Mesothelial cell of epicardium (in vitro differentiated cells): ENCODE measurements at places on chromosomes 13 and 19. TPM values are rescaled to one million over a fixed set of nuclear protein-coding genes. Genes with fewer than 3 reads are reported as not detected.

Gene KLK12
- not detected in 3 replicates for total RNA-seq

Gene IZUMO2
- total RNA-seq: not detected in 3 replicates

Gene ATP8B3
- total RNA-seq: 2.2 to 2.4 TPM (median 2.3 TPM) in 3 replicates

Gene STAP2
- total RNA-seq: 74.0 to 79.4 TPM (median 75.3 TPM) in 3 replicates

Gene ATXN8OS
- total RNA-seq: not detected in 3 replicates

Gene C19orf33
- total RNA-seq: 4.2 to 5.9 TPM (median 4.6 TPM) in 3 replicates

Gene PSG3
- not detected in 3 replicates for total RNA-seq

DNA sequence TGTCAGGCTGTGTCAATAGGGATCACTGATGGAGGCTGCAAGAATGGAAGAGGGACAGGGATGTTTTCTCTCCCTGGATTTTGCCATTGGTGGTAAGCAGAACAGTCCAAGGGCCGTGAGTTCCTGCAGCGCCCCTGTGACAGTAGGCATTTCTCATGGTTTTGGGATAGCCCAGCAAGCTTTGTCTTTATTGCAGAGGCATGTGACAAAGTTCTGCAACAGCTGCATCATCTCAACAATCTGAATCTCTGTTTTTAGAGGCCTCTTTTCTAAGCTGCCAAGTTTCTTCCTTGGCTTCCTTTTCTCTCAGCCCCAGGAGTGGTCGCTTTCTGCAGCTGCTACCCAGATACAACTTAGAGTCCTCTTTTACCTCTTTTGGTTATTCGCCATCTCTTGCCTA lies 95.7 kb upstream of the TSHZ3 start:
- H3K27me3 ChIP-seq: no peaks in the 10 kb centered on the region
- no peak for DNase-seq
- H3K27ac ChIP-seq: no peak overlapping the region

DNA sequence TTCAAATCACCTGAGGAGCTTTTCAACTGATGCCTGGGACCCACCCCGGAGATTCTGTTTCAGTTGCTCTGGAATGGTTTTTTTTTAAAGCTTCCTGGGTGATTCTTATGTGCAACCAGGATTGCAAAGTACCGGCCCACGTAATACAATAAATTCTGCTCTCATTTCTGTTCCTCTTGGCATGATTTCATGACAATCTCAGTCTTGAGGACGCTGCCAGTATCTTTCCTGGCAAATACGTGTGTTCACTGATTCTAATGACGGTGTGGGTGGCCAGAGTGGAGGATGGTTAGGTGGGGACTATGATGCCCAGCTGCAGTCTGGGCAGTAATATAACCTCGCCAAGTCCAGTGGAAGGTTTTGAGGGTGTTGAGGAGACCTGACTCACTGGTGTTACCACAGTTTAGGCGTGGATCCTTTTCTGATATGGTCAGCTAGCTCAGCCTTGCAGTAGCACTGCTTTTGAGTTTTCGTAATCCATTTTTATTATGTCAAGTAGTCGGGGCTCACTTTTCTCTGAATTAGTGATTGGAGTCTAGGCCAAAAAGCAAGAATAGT lies 49.4 kb downstream of the FAM124A start:
- no peak for DNase-seq
- H3K27ac ChIP-seq: no peak overlapping the region
- H3K27me3 ChIP-seq: peaks cover 2% of the 10 kb centered on the region
- H3K4me3 ChIP-seq: no peak overlapping the region
- H3K4me1 ChIP-seq: peaks cover 9% of the 10 kb centered on the region
- no peaks in the 10 kb centered on the region for H3K36me3 ChIP-seq

GRCh38 chr13:113109151-113110047 lies 3.8 kb downstream of the F7 start:
- DNase-seq: peak; percentile 18
- H3K4me1 ChIP-seq: no peaks in the 10 kb centered on the region
- no peaks in the 10 kb centered on the region for H3K36me3 ChIP-seq
- H3K4me3 ChIP-seq: peak overlapping the region; percentile 54
- peaks cover 28% of the 10 kb centered on the region for H3K27me3 ChIP-seq
- H3K27ac ChIP-seq: no peak overlapping the region

DNA sequence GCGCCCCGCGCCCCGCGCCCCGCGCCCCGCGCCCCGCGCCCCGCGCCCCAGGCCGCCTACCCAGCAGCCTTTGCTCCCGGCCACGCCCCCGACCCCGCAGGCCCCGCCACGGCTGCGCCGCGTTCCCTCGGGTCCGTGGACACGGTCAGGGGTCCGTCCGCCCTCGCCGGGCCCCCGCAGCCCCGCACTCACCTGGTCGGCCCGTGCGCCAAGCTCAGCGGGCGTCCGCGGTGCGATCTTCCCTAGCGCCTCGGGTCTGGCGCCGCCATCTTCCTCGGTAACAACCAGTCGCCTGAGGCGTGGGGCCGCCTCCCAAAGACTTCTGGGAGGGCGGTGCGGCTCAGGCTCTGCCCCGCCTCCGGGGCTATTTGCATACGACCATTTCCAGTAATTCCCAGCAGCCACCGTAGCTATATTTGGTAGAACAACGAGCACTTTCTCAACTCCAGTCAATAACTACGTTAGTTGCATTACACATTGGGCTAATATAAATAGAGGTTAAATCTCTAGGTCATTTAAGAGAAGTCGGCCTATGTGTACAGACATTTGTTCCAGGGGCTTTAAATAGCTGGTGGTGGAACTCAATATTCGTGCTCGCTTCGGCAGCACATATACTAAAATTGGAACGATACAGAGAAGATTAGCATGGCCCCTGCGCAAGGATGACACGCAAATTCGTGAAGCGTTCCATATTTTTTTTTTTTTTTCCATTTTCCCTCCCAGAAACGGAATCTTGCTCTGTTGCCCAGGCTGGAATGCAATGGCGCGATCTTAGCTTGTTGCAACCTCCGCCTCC lies at the start of the genes MED16 and RNU6-9:
Gene MED16 (minus strand): TSS at position 294 of the 796 bp plus-strand sequence. CDS start 2,056 bp downstream, outside the sequence.
Gene RNU6-9 (plus strand): TSS at position 591 of the 796 bp plus-strand sequence.
- peak within 1 kb of the TSS; percentile 86 for H3K4me3 ChIP-seq
- DNase-seq: peak; percentile 94
- peaks cover 2% of the 10 kb centered on the region for H3K27me3 ChIP-seq

DNA sequence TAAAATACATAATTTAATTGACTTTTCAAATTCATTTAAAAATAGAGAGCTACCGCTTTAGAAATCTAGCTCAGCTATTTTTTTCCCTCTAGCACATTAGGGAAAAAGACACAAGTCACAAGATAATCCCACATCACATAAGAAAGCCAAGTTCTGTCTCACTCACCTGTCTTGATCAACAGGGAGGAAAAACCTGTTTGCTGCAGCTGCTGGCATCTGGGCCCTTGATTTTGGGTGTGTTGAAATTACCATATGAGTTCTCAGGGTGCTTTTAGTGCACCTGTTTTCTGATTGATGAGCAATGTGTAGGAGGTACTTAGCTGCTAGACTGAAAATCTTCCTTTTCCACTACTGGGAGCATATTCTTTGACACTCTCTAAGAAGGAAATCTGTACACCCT lies 53.8 kb downstream of the ZDHHC20 start:
- no peaks in the 10 kb centered on the region for H3K4me1 ChIP-seq
- peaks cover 44% of the 10 kb centered on the region for H3K36me3 ChIP-seq
- no peak overlapping the region for H3K4me3 ChIP-seq
- H3K27ac ChIP-seq: no peak overlapping the region
- H3K27me3 ChIP-seq: no peaks in the 10 kb centered on the region

DNA sequence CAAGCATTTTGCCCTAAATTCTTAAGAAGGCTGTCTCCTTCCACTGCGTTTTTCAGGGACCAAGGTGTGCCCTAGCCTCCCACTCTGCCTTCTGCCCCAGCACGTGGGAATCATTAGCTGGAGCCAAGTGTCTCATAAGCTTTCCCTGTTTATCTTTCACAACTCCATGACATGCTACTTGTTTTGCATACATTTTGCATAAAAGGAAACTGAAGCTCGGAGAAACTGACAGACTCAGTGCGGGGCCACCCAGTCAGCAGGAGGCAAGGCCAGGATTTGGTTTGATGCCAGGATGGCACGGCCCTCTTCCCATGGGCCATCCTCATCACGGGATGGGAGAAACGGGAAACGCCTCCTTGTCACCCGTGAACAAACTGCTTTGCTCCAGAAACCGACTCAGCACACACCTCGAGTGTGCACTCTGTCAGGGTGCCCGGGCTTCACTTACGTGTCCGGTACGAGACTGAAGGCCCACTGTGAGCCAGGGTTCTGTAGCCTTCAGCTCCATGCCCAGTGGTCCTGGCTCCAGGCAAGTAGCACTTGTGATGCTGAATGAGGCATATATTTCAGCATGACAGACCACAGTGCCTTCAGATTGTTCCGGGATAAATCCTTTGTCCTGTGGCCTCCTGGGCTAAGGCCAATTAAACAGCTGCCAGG lies 9.6 kb downstream of the CEBPA start:
- peak overlapping the region; percentile 60 for H3K27ac ChIP-seq
- H3K27me3 ChIP-seq: no peaks in the 10 kb centered on the region
- no peak overlapping the region for H3K4me3 ChIP-seq
- DNase-seq: no peak
- peaks cover 3% of the 10 kb centered on the region for H3K36me3 ChIP-seq

DNA sequence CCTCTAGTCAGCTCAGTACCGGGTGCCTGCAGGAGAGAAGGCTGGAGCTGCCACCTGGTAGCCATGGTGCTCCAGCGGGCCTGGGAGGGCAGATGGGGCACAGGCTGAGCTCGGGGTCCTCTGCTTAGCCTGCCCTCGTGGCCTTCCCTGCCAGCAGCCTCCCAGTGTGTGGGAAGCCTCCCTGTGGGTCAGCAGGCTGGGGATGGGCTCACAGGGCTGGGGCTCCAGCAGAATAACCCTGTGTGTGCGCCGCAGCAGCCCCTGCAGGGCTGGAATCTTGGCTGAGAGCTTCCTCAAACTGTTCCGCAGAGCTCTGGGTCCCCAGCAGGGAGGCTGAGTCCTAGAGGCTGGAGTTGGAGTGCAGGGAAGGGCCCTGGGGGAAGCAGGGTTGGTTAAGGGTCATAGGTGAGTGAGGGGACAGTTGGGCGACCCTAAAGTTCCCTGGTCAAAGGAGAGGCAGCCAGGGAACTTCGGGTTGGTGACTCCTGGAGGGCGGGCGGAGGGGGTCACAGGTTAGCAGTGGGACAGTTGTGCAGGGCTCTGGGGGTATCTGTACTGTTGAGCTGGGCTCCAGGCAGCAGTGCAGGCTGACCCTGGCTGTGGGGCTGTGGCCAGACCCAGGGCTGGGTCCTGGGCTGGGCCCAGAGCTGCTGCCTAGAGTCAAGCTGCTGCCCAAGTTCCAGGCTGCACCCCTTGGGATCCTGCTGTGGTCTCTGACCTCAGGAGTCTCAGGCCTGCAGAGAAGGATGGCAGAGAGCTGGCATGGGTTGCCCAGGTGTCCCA lies 14.0 kb downstream of the ARHGAP33 start:
- H3K27me3 ChIP-seq: peaks cover 7% of the 10 kb centered on the region
- H3K4me3 ChIP-seq: no peak overlapping the region
- H3K4me1 ChIP-seq: no peaks in the 10 kb centered on the region
- no peak for DNase-seq

DNA sequence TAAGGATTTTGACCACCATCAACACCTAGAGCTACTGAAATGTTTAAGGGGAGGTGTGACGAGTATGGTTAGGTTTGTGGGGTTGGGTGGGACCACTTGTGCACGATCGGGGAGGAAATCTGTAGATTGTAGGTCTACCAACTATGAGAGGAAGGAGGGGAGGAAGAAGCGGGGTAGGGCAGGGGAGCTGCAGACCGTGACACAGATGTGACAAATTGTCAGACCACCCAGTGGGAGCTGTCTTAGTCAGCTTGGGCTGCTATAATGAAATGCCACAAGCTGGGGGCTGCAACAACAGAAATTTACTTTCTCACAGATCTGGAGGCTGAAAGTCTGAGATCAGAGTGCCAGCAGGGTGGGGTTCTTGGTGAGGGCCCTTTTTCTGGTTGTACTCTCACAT lies 62.2 kb upstream of the ARGLU1 start:
- DNase-seq: no peak
- H3K4me3 ChIP-seq: no peak overlapping the region
- H3K36me3 ChIP-seq: no peaks in the 10 kb centered on the region
- H3K27ac ChIP-seq: no peak overlapping the region
- H3K27me3 ChIP-seq: no peaks in the 10 kb centered on the region
- peaks cover 4% of the 10 kb centered on the region for H3K4me1 ChIP-seq

GRCh38 chr13:26571518-26571917 lies 14.0 kb downstream of the WASF3 start:
- H3K27me3 ChIP-seq: no peaks in the 10 kb centered on the region
- DNase-seq: no peak
- peaks cover 14% of the 10 kb centered on the region for H3K36me3 ChIP-seq
- no peak overlapping the region for H3K4me3 ChIP-seq

DNA sequence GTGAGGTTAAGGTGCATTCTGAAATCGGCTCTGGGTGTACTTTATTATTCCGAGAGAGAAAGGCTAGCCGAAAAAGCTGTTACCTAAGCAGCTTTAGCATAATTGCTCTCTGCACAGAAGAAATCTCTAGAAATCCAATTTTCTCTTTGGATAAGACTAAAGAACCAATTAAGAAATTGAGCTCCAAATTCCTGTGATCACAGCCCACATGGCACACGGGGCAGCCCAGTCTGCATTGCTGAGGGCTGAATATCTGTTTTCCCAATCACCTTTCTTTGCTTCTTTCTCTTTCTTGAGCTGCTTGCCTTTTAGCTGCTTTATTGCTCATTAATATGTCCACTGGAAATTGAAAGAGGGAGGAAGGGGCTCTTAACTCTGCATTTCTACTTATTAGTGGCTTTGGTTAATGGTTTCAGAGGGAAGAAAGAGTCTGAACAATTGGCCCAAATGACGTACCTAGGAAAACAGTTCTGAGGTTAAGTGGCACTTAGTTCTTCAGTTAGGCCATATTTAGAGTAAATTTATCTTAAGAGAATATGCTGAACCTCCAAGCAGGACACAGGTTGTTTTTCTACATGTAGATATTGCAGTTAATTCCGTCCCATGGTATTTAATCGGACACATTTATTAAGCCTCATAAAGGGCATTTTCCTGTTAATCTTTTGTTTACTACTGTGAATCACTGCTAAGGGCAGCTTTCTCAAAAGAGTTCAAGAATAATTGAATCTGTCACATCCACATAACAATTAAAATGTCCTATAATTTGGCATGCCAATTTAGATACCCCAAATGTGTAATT lies 265.7 kb downstream of the ABCC4 start:
- no peak overlapping the region for H3K4me3 ChIP-seq
- H3K36me3 ChIP-seq: no peaks in the 10 kb centered on the region
- H3K27me3 ChIP-seq: no peaks in the 10 kb centered on the region
- no peak for DNase-seq
- no peak overlapping the region for H3K27ac ChIP-seq
- no peaks in the 10 kb centered on the region for H3K4me1 ChIP-seq

GRCh38 chr13:107205318-107206104 lies 637.6 kb upstream of the ARGLU1 start:
- H3K4me3 ChIP-seq: no peak overlapping the region
- H3K27ac ChIP-seq: no peak overlapping the region
- H3K4me1 ChIP-seq: peaks cover 13% of the 10 kb centered on the region
- peaks cover 23% of the 10 kb centered on the region for H3K27me3 ChIP-seq
- H3K36me3 ChIP-seq: no peaks in the 10 kb centered on the region

DNA sequence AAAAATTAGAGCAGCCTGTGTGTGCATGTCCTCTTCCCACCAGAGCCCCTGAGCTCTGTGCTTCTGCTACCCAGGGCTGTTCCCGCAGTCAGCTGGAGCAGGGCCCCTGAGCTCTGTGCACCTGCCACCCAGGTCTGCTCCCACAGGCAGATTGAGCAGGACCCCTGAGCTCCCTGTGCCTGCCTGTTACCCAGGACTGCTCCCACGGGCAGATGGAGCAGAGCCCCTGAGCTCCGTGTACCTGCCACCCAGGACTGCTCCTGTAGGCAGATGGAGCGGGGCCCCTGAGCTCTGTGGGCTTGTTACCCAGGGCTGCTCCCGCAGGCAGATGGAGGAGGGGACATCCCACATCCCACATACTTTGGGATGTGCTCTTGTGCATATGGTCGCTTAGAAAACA lies 186.8 kb upstream of the SOX1 start:
- H3K27ac ChIP-seq: no peak overlapping the region
- no peaks in the 10 kb centered on the region for H3K36me3 ChIP-seq
- H3K4me1 ChIP-seq: no peaks in the 10 kb centered on the region
- H3K4me3 ChIP-seq: no peak overlapping the region
- peaks cover 68% of the 10 kb centered on the region for H3K27me3 ChIP-seq
